ENCODE measurements at places on chromosomes 12 and 14. TPM values are rescaled to one million over a fixed set of nuclear protein-coding genes. Genes with fewer than 3 reads are reported as not detected.

The MMP19 gene
- 92.1 TPM for polyA plus RNA-seq

The IL23A gene
- 0.43 TPM for polyA plus RNA-seq

The PRIMA1 gene
- 0.78 TPM for polyA plus RNA-seq

The HELB gene
- polyA plus RNA-seq: 1.8 TPM

The DENND5B gene
- 1.8 TPM for polyA plus RNA-seq

The SLC4A8 gene
- 1.2 TPM for polyA plus RNA-seq

The OR11H12 gene
- not detected for polyA plus RNA-seq

The PPP4R4 gene
- 2.3 TPM for polyA plus RNA-seq

The LRIG3 gene
- polyA plus RNA-seq: 10.0 TPM

The SLC25A47 gene
- 0.06 TPM for polyA plus RNA-seq

The USP44 gene
- 2.3 TPM for polyA plus RNA-seq

The LAG3 gene
- 1.2 TPM for polyA plus RNA-seq

The PRPH gene
- 0.19 TPM for polyA plus RNA-seq

The CDCA3 gene
- polyA plus RNA-seq: 2.2 TPM

The DUSP16 gene
- 24.1 TPM for polyA plus RNA-seq

The ANKS1B gene
- polyA plus RNA-seq: 1.2 TPM

The ARMH4 gene
- polyA plus RNA-seq: 0.47 TPM

The CPNE6 gene
- not detected for polyA plus RNA-seq

The NFE2 gene
- 38.5 TPM for polyA plus RNA-seq

The IL31 gene
- polyA plus RNA-seq: not detected

The IAPP gene
- polyA plus RNA-seq: 0.01 TPM

The NRL gene
- 2.7 TPM for polyA plus RNA-seq

The SENP1 gene
- 3.5 TPM for polyA plus RNA-seq

The MAP3K9 gene
- 3.1 TPM for polyA plus RNA-seq

The APAF1 gene
- polyA plus RNA-seq: 12.0 TPM

The LGR5 gene
- polyA plus RNA-seq: 0.28 TPM

The CATSPERB gene
- 0.57 TPM for polyA plus RNA-seq

The PTPRR gene
- polyA plus RNA-seq: 0.17 TPM

The MAPKAPK5 gene
- 28.4 TPM for polyA plus RNA-seq

The PIK3C2G gene
- polyA plus RNA-seq: not detected

The NPFF gene
- polyA plus RNA-seq: 0.45 TPM

The OAS1 gene
- polyA plus RNA-seq: 40.3 TPM

The RFX4 gene
- not detected for polyA plus RNA-seq

The GLI1 gene
- polyA plus RNA-seq: 0.74 TPM

The CLEC2D gene
- 6.4 TPM for polyA plus RNA-seq

The PCED1B gene
- 4.7 TPM for polyA plus RNA-seq

The KRT75 gene
- polyA plus RNA-seq: 0.01 TPM

The IQSEC3 gene
- 2.5 TPM for polyA plus RNA-seq

The MYO1H gene
- 0.06 TPM for polyA plus RNA-seq

Measured in lung (tissue), 17 donors.